ENCODE measurements at places on chromosomes 12 and 14. TPM values are rescaled to one million over a fixed set of nuclear protein-coding genes. Genes with fewer than 3 reads are reported as not detected.

GRCh38 chr12:104529130-104529874, 72.6 kb downstream of the CHST11 start:
- no peak for DNase-seq

DNA sequence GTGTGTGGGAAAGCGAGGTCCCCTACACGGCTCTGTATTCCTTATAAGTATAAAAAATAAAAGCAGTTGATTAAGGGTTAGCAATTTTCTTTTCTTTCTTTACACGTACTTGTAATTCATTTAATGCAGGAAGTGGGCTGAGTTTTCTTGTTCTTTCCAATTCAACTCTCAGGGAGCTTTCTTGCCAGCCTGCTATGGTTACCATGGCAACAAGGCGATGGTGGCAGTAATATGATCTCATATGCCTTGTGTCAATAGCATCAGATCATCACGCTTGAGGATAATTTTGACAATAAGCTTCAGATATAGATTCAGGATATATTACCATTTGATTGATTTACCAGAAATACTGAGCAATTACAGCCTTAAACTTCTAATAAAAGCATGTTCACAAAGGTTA, 466.5 kb downstream of the APAF1 start:
- DNase-seq: no peak

- no peak for DNase-seq
Measured at GRCh38 chr14:20116748-20117147, 6.2 kb downstream of the OR4K17 start.

DNA sequence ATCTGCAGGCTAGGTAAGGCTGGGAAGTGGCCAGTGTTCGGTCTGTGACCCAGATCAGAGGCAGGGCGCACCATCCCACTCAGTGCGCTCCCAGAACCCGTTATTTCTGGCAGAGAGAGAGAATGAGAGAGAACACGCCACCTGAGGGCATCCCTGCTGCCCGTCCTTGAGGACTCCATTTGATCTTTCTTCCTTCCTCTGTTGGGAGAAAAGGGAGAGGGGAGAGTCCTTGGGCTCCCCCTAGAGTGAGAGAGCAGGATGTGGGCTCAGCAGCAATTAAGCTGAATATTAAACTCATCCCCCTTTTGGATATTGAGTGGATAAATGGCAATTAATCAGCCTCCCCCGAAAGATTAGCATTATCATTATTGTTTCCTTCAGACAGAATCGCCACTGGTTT, 70.6 kb downstream of the IFT43 start:
- no peak for DNase-seq

DNA sequence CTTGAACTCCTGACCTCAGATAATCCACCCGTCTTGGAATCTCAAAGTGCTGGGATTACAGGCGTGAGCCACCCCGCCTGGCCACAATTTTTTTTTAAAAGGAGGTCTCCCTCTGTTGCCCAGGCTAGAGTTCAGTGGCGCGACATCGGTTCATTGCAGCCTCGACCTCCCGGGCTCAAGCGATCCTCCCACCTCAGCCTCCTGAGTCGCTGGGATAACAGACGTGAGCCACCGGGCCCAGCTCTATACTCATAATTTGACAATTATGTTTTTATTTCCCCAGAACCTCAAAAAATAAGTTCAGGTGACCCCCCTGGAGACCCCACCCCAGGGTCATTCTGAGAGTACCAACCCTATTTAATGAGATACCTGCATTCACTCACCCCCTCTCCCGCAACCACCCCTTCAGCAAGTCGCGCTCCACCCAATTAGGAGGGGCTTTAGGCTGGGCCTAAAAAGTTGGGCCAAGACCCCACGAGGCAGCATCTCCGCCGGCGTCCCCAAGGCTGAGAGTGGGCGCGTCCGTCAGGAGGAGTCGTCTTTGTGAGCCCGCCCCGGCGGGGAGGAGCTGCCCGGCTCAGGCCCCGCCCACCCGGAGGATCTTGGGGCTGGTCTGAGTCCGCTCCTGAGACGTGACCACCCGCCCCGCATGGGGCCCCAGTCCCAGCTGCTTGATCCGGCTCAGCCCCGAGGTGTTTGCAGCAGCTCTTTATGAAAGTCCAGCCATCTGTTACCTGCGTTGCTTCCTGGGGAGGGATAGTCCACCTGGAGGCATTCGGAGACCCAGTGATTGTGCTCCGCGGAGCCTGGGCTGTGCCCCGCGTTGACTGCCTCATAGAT, at the start of gene ANKRD33:
Gene ANKRD33 (plus strand): TSS at position 628 of the 840 bp plus-strand sequence. CDS start 84 bp downstream, at position 712.
- no peak for DNase-seq

DNA sequence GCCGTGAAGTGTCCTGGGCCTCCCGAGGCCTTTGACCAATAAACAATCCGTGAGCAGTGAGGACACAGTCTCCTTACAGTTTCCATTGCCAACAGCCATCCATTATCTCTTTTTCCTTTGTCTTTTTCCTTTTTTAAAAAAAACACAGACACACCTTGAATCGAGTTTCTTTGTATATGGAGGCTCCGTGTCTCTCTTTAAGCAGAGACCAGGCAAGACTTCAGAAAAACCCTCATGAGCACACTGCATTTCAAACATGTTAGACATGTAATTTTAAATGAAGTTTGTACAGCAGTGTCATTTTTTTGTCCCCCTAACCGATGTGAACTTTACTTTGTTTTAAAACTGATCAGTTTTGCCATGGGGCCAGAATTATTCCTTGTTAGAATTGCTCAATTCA, 111.1 kb downstream of the SPTSSA start:
- DNase-seq: no peak

DNA sequence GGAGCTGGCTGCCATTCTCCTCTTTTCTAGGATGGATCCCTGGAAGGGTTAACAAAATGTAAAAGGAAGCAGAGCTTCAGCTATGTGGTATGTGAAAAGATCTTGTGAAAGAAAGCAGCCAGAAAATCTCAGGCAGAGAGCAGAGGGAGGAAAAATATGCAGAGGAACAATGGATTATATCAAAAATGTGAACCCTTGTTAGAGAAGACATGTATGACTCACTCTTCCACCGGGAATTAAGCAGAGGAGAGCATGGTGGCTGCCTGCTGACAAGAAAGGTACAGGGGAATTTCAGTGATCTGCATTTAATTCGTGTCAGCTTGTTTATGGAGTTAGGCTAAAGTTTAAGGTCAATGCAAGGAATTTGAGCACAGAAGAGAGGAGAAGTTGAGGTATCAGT, 46.3 kb downstream of the KCNA1 start:
- DNase-seq: no peak

DNA sequence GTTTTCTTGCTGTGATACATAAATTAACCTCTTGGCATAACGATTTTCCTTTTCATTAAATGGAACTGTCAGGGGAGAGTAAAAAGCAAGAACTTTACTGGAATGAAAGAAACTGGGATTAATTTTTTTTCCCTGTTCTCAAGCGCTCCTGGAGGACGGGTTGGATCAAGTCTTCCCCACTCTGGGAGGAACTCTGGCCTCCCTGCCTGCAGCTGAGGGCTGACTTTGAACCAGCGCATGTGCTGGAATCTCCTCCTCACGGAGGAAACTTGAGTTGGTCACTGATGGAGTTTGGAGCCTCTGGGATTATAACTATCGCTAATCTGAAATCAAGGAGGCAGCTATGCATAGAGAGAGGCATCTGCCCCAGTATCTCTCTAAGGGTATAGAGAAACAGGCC, 406.4 kb upstream of the TMEM132C start:
- no peak for DNase-seq

GRCh38 chr14:29489911-29490425, 437.7 kb downstream of the PRKD1 start:
- no peak for DNase-seq

- no peak for DNase-seq
Measured at GRCh38 chr12:131843527-131843926, 15.3 kb downstream of the MMP17 start.

GRCh38 chr12:22481547-22482104, 62.7 kb downstream of the C2CD5 start:
- DNase-seq: no peak

GRCh38 chr12:132600048-132601032, 10.0 kb downstream of the LRCOL1 start:
- no peak for DNase-seq

DNA sequence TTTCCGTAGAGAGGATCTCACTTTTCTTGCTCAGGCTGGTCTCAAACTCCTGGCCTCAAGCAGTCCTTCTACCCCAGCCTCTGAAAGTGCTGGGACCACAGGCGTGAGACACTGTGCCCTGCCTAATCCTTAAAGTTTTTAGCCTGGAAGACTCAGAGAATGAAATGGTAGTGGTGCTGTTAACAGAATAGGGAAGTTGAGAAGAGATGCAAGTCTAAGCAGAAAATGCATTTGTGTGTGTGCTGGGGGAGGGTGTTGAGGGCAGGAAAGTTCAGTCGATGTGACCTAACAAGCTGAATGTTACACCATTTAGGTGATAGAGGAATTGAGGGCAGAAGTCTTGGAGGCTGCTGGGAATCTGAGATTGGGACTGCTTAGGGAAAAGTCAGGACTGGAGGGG, 6.9 kb upstream of the TUBA1A start:
- DNase-seq: no peak

DNA sequence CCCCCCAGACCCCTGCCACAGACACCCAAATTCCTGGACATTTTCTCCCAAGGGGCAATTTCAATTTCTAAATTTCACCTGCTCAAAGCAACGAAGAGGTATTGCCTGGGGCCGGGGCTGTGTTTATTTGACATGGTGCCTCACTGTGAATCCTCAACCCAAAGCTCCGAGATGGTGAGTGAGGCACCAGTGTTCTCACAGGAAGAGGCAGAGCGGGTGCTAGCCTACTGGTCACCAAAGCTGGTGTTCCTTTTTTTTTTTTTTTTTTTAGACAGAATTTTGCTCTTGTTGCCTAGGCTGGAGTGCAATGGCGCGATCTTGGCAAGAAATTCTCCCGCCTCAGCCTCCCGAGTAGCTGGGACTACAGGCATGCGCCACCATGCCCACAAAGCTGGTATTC, 14.8 kb upstream of the SH2B3 start:
- no peak for DNase-seq

DNA sequence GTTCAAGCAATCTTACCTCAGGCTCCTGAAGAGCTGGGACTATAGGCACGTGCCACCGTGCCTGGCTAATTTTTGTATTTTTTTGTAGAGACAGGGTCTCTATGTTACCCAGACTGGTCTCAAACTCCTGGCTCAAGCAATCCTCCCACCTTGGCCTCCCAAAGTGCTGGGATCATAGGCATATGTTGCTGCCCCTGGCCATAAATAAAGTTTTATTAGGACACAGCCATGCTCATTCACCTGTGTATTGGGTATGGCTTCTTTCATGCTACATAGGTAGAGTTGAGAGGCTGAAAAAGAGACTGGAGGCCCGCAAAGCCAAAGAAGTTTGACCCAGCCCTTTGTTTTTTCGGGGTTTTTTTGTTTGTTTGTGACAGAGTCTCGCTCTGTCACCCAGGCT, 61.7 kb upstream of the NCOR2 start:
- no peak for DNase-seq

DNA sequence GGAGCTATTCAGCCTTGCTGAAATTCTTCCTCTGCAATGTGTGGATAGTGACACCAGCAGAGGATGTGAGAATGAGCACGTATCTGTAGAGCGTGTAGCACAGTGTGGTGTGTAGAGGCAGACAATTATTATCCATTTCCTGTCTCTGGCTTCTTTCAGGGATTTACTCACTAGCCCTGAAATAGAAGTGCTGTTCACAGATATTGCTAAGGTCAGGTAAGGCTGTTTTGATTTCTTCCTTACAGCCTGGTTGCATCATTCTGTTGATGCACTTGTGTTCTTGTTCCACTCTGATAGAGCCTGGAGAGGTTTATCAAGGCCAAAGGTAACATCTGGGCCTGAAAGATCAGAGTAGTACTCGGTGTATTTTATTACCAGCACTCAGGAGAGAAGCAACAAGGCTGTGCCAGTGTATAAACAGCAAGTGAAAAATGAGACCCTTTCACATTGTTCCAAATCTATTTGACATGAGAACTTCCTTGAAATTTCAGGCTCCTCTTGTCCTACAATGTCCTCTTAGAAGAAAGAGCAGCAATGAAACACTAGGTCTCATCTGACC, 16.7 kb downstream of the ARG2 start:
- DNase-seq: no peak

BDKRB2 gene
- not detected for total RNA-seq

ERO1A gene
- total RNA-seq: 87.6 TPM

EPS8 gene
- 1.1 TPM for total RNA-seq

AQP2 gene
- not detected for total RNA-seq

NXPH4 gene
- 0.22 TPM for total RNA-seq

PHLDA1 gene
- total RNA-seq: 43.4 TPM

CALCOCO1 gene
- total RNA-seq: 31.4 TPM

HOXC10 gene
- total RNA-seq: not detected

PARP2 gene
- total RNA-seq: 35.0 TPM
